ENCODE measurements at places on chromosomes 2 and 18.

DNA sequence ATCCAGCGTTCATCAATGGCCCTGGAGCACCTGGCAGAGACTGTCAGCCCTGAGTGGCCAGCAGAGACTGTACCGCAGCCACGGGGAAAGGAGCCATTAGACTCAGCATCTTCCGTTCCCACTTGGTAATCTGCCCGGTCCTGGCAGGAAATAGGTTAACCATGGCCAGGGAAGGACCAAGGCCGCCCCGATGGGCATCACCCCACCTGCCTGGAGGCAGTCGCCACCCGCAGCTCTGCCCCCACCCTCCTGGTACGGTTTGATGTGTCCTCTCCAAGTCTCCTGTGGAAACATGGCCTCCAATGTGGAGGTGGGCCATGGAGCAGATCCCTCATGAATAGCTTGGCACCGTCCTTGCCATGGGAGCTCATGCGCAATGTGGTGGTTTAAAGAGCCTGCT lies 75.3 kb downstream of the RTP5 start:
- DNase-seq, result no peak

DNA sequence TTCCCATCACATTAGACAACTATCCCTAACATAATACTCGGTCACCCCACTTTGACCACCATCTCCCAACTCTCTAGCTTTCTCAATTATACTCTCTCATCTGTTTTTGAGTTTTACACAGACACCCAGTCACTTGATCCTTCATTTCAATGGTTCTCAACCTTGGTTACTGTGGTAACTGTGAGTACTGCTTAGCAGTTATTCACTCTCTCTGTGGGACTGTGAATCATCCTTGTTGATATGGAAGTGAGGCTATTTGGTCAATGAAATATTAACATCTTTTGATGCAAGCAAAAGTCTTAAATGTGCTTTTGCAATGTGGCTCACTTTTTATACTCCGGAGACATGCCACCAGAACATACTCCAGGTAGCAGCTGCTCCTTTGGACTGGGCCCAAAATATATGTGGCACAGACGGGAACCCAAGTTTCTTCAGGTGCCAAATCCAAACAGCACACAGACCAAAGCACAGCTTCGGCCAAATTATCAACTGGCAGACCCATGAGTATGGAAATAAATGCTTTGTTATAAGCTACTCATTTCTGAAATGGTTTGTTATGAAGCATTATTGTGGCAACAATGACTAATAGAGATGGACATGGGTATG lies 75.0 kb upstream of the SLC25A52 start:
- DNase-seq, result no peak

DNA sequence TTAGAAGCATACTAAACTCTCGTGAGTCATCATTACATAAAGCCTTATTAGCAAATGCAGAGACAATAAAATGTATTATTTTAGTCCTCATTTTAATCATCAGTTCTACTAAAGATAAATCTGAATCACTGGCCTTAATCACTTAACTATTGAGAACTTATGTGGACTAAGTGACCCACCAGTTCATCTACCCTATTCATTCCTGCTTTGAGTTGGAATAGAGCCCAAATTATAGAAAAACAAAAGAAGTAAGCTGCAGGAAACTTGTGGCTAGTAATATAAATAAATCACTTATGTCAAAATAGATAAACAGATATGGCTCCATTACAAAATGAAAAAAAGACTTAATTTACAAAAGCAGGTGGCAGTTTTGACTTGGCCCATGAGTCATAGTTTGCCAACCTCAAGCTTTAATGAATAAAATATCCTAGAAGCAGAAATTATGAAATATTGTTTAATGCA lies 851.8 kb upstream of the CRIM1 start:
- DNase-seq, result no peak

DNA sequence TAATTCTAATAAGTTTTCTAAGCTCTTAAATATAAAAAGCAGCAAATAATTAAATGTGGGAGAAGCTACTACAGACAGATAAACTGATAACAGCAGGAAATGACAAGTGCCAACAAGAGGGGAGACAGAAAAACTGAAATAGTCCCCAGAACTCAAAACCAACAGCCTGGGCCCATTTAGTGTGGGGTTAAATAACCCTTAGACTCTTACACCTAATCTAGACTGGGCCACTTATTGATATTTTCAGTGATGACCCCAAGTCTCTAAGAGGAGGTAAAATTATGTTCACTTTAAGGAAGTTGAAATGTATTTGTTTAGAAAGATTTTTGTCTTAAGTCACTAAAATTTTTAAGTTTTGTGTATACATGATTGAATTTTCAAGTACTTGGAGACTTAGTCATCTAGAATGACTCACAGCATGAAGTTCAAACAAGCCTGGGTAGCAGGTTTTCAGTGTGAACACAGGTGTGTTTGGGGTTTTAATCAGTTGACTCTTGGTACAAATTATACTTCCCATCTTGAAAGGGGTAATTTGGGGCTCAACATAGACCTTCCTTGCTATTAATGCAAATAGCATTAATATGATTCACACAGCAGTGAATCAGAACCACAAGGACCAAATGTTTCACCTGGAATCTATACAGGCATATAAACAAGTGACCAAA lies 54.9 kb upstream of the MYO3B start:
- DNase-seq, result no peak

DNA sequence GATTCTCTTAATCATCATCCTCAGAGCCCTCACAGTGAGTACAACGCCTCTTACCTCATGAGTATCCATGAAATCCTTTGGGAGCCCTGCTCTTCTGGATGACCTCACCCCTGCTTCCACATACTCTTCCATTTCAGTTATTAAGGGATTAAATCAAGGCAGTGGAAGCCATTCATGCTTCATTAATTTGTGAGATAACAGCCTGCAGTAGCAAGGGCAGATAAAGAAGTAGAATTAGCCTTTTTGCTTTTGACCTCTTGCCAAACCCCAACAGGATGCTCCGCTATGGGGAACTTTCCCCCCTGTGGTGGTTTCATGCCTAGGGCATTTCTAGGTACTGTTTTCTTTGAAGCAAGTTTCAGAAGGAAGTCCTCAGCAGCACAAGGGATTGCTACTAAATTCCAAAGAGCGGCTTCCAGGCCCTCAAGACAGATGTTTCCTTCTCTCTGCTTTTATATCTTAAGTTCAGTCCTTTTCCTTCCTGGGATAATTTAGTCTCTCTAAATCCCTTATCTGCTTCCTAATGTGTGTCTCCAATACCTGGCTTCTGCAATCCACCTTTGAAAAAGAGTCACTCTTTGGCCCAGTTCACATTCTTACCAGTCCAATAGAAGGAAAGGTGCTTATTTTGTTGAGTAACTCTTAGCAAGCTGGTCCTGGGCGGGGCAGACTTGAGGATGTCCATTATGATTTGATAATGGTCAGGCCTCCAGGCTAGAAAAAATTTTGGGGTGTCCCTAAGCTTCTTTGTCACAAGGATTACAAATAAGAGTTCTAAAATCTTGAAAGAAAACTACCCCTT lies 76.9 kb downstream of the MYO1B start:
- DNase-seq, result peak; percentile 9

DNA sequence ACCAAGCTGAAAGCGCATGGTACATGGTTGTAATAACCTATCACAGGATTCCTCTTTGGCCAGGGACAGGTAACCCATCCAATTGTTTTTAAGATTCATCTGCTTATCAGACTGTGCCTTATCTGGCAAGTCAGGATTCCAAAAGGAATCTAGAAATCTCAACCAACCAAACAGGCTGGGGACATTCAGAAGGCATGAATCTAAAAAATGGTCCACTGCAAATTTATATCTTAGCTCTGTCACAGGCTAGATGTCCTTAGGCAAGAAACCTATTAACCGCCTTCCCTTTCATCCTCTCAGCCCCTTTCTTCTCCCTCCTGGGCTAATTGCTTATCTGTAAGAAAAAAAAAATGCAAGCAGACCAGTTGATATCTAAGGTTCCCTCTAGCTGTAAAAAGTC lies 4.3 kb downstream of the LRP2 start:
- no peak for DNase-seq

- no peak for DNase-seq
Observed at GRCh38 chr2:229199267-229199666, 71.8 kb downstream of the PID1 start.

- peak; percentile 15 for DNase-seq
Observed at GRCh38 chr18:8978394-8978793, 124.1 kb upstream of the NDUFV2 start.

GRCh38 chr18:74597034-74597661 lies 522 bp upstream of the ZNF407 start:
- peak; percentile 70 for DNase-seq

GRCh38 chr2:83991992-83992391 lies 467.1 kb downstream of the SUCLG1 start:
- no peak for DNase-seq

- peak; percentile 73 for DNase-seq
Observed at GRCh38 chr2:121356058-121356640, 71.1 kb upstream of the TFCP2L1 start.

GRCh38 chr2:41933585-41934320 lies 114.1 kb upstream of the PKDCC start:
- no peak for DNase-seq

- DNase-seq, result no peak
Observed at GRCh38 chr18:31148600-31148999, 14.1 kb downstream of the DSC1 start.

- no peak for DNase-seq
Observed at GRCh38 chr18:34495506-34495905, 214.6 kb upstream of the DTNA start.

- no peak for DNase-seq
Observed at GRCh38 chr2:160498137-160498536, 4.5 kb upstream of the RBMS1 start.

GRCh38 chr2:235085476-235085875 lies 133.7 kb downstream of the SH3BP4 start:
- DNase-seq, result no peak

DNA sequence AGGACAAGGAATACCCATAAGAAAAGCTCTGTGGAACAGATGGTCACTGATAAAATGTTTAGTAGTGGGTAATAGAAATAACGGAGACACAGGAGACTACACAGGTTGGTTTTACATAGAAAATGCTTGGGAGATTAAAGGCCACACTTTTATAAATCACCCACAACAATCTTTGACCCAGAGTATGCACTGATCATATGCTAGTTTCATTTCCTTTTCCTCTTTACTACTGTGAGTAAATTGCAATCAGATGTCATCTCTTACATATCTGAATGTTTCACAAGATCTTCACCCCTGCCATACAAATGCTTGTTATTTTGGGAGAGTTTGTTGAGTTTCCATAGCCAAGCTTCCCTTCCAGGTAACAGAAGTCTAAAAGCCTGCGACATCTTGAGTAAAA lies 978.4 kb upstream of the KLHL29 start:
- no peak for DNase-seq

GRCh38 chr2:204333861-204334260 lies 211.4 kb upstream of the PARD3B start:
- no peak for DNase-seq

DNA sequence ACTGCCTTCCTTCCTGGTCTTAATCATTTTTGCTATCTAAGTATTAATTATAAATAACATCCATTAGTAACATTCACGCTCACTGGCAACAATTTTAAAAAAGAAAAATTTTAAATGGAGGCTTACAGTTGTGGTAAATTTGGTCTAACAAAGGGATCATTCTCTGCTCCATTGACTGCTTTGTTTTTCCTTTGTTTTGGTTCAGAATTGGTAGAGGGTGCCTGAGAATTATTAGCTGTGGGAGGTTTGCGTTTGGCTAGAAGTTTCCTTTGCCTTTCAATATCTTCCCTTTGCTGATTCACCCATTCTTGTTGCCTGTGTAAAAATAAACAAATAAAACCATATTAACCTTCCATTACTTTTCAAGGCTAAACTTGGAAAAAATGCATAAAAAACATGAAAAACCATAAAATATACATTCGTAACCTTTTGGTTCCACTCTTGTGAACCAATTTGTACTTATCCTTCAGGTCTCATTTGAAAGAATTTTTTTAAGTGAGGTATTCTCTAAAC lies 114.6 kb downstream of the TLK1 start:
- no peak for DNase-seq

DNA sequence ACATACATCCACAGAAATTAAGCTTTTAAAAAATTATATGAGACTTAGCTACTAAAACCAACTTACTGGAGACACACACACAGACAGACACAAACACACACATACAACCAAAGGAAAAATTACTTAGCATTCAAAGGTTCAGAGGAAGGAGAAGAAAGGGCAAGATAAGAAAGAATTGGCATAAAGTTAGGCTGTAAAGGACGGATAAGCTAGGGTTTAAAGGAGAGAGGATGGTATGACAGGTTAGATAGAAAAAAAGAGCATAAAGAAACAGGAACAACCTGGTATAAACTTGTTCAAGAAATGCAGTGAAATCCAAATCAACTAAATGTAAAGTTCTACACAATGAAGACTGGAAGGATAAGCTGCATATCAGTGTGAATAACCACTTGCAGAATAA lies 73.4 kb downstream of the SLC66A3 start:
- no peak for DNase-seq

DNA sequence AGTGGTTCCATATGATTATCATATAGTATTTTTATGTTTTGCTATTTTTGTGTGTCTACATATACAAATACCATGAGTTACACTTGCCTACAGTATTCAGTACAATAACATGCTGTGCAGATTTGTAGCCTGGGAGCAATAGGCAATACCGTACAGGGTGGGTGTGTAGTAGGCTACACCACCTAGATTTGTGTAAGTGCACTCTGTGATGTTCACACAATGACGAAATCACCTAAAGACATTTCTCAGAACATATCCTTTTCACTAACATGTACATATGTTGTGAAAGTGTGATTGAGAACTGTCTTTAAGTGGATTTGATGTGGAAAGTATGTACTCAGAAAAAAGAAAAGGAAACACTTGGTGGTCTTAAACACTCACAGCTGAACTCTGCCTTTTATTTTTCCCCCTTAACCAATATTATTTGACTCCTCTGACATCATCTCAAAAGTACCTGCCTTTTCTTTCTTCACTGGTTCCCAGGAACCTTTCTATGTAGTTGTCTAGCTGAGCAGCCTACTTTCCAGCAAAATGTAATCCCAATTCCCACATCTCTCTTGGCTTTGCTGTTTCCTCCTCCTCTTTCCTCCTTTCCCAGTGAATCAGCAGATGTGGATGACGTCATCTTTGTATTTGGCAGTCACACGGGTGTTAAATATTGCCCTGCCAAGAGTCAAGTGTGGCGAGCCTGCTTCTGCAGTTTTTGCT lies 47.7 kb downstream of the OSBPL6 start:
- no peak for DNase-seq

DNA sequence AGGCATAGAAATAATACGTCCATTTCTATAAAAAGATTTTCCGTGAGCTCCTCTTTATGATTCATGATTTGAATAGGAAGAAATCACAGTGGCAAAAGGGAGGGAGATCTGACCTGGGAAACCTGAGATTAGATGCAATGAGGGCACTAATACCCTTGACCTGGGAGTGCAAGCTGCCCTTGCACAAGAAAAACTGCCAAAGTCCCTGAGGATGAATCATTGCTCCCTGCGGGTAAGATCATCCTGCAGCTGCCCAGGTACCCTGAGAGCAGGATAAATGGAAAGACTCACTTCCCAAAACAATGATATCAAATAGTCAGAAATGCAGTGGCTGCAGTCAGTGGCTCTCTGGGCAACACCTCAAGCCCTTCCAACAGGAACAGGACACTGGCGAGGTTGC lies 11.6 kb downstream of the FHL2 start:
- no peak for DNase-seq
